ENCODE measurements at places on chromosomes 11 and 22.

DNA sequence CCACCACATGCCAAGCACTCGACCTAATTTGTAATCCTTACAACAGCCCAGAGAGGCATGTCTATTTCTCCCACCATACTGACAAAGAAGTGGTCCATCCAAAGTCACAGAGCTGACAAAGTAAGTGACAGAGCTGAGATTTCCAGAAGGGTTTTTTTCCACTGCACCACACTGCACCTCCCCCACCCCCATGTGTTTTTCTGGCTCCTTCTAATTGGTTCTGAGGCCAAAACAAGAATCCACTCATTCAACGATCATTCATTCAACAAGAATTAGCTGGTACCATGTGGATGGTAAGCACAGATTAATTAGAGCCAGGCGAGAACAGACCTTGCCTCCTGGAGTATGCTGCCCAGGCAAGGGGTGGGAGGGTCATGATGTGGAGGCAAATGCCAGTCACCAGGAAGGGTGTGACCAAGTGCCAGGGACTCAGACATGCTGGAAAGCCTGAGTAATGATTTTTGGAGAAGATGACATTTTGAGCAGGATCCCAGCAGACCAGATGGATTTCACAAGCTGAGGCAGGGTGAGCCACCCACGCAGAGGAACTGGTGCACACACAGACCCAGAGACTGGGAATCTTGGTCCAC lies 14.9 kb upstream of the PRG2 start:
- peak; percentile 55 for DNase-seq

DNA sequence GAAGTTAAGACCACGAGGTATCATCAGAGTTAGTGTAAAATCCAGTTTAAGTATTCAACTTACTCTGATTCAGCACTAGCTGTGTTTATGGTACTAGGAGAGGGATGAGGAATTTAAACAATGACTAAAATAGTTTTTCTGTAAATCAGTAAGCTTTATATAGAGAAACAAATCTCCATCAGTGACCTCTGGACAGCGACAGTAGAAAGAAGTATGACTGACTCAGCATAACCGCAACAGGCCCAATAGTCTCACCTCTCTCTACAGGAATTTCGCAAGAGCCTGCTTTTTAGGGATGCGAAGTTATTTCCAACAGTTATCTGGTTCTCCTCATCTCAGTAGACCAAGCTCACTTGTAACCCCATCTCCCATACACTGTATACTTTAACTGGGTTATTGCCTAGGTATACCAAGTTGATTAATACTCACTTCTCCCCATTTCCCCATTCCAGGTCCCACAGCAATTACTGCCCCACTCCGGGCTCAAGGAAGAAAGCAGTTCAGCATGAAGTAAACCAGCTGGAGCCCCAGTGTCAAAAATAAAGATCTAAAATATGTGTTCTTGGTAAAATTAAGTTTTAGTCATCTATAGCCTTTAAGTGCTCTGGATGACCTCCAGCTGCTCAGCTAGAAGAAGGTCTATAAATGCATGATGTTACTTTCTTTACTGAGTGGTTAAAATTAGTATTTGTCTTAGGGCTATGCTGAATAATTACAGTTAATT lies 770.6 kb upstream of the CCDC90B start:
- no peak for DNase-seq

DNA sequence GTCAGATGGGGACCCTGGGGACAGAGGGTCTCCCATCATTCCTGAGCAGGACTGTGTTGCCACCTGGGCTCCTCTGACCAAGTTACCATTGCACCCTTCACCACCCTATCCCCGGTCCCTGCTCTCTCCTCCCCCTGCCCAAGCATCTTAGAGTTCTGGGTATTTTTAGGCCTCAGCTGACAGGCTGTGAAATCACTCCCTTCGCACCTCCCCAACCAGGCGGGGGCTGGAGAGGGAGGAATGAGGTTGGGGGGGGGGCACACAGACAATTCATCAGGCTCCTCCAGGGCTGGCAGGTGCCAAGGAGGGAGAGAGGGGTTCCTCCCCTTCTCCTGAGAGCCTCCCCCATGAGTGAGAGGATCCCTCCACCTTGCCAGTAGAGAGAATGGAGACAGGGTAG lies 9.0 kb downstream of the SYT7 start:
- no peak for DNase-seq

DNA sequence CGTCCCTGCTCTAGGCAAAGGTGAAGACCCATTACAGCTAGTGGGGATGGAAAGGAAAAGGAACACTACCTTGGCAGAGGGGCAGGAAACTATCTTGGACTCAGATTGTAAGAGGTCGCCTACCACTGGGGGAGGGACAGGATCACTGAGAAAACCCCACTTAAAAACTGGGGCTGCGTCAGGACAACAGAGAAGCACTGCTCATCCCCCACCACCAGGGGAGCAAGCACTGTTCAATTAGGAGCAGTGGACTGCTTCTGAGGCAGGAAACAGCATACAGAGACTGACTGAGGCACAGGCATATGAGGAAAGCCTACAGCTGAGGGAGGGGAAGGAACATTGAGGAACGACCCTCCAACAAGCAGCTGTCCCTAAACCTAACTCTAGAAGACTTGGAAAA lies 20.8 kb upstream of the DLAT start:
- DNase-seq = no peak

DNA sequence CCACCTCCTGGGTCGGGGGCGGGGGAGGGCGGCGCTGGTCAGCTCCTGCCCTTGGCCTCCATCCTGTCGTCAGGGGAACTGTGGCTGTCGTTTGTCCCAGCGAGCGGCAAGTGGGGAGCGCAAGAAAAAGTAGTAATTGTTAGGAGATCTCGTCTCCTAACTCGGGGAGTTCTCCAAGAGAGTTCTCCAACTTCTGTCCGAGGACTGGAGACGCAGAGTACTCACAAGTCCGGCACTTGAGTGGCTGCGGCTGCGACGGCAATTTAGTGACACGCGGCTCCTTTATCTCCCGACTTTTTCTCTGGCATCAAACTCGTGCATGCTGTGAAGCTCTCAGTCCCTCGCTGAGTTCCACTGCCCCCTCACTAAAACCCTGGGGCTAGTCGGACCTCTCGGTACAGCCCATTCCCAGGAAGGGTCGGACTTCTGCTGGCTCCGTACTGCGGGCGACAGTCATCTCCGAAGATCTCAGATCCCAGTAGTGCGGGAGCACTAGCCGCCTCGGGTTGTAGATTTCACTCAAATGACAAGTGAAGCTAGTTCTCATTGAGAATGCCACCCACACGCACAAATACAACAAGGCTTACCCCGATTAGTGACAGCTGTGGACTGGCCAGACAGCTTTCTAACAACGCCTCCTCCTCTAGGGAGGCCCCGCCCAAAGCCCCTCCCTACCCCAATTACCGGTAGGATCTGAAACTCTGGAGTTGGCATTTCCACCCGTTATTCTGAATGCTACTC lies at the start of gene PGR:
Gene PGR, minus strand, starts transcription at position 611 of the 741 bp plus-strand sequence. CDS start 743 bp downstream, outside the sequence.
- no peak for DNase-seq
